ENCODE measurements at places on chromosomes 5 and 9.

DNA sequence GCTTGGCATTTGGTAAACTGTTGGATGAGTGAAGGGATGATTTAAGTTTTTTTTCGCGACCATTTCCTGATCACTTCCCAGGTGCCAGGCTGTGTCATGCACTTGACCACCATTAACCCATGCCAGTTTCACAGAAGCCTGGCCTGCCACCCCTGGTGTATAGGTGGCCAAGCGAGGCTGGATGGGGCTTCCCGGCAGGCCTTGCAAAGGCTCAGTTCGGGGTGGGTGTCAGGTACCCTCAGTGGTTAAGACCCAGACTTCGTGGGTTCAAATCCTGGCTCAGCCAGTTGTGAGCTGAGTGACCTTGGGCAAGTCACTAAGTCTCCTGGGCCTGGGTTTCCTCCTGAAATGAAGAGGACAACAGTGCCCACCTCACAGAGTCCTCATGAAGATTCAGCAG, 2.3 kb downstream of the MED22 start:
- no peak for DNase-seq

GRCh38 chr5:135208903-135209721, 175.1 kb upstream of the PITX1 start:
- DNase-seq, result no peak

DNA sequence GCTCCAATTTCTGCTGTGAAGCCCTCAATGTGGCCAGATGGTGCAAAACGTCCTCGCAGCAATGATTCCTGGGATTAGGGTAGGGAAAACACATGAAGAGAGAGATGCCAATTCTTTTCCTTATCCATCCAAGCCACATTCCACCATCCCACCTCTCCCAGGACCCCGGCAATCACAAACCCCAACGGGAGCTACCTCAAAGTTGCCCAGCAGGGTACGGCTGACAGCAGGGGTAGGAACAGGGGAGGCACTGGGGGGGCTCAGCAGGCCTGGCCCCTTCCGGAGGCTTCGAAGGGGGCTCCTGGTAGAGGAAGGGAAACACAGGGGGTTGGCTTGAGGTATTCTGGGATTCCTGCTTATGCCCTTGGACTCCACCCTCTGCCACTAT, 3.4 kb upstream of the STOML2 start:
- no peak for DNase-seq

DNA sequence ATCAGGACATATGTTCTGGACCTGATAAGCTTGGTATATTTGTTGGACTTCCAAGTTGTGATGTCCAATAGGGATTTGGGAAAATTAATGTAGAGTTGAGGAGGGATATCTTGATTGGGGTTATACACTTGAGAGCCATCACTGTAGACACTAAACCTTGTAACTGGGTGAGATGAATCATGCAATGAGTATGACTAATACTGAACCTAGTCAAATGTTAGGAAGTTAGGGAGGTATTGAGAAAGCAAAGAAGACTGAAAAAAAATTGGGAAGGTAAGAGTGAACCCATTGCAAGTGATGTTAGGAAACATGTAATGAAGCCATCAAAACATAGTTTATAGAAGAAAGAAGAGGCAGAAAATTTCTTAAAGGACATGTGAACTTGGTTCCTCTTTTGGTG, 668.4 kb upstream of the CDH9 start:
- no peak for DNase-seq

GRCh38 chr9:4421847-4422246, 68.4 kb upstream of the SLC1A1 start:
- no peak for DNase-seq

DNA sequence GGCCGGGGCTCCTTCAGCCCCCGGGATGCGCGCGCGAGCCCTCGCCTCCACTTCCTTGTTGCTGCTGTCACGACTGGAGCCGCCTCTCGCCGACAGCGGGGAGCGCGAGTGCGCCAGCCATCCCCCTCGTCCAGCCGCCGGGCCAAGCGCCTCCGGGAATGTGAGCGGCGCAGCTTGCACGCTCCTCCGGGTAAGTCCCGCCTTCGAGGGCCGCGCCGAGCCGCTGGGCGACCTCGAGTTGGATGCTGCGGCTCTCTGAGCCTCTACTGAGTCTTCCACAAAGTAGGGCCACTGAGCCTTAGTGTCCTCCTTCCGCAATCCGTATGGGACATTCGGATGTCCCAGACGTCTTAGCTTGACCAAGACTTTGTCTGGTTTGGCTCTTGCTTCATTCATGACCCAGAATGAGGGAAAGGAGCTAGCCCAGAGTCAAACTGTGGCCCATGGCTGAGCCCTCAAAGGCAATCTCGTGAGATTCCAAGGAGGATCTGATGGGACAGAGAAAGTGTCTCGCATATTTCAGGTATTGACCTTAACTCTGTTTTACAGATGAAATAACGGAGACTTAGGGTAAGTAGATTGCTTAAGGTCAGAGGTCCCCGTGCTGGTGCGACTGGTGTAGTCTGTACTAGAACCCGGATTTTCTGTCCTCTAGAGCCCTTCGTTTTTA, 586 bp downstream of the HMGXB3 start:
- peak; percentile 18 for DNase-seq

GRCh38 chr5:120053841-120054240, 410.3 kb upstream of the PRR16 start:
- DNase-seq, result no peak

- no peak for DNase-seq
Measured at GRCh38 chr5:74482990-74483389, 157.5 kb downstream of the ENC1 start.

GRCh38 chr5:5531371-5531770, 108.9 kb downstream of the ICE1 start:
- DNase-seq, result no peak

- no peak for DNase-seq
Measured at GRCh38 chr5:73358366-73358765, 90.2 kb downstream of the FOXD1 start.

- no peak for DNase-seq
Measured at GRCh38 chr5:86542532-86542931, 75.2 kb upstream of the COX7C start.

GRCh38 chr9:81754245-81754644, 64.9 kb upstream of the TLE1 start:
- no peak for DNase-seq

All from activated T-helper 1 cell treated with anti-CD3 and anti-CD28 coated beads, Interleukin-2, amount 50 U/mL, for 16 hours (primary cell).